ENCODE measurements at places on chromosomes 1 and 21.

DNA sequence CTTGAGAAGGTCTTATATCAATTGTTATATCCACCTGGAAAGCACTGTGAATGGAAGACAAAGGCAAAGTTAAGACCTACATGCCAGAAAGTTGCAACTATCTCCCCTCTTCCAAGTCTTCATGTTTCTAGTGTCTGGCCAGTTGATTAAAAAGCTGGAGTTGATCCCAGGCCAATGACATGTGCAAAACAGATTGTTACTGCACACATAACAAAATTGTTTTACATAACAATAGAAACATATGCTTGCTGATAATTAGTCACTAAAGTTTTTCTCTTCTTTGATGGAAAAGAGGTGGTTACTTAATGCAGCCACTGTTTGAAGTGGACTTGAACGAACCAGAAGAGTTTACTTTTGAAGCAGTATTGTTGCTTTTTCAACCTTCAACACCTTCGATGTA is 158.2 kb downstream of the TGFBR3 start:
- no peak overlapping the region for H3K4me3 ChIP-seq
- H3K4me1 ChIP-seq, result peaks cover 74% of the 10 kb centered on the region
- H3K27ac ChIP-seq, result peak overlapping the region; percentile 87
- H3K36me3 ChIP-seq, result peaks cover 7% of the 10 kb centered on the region
- DNase-seq, result no peak
- H3K27me3 ChIP-seq, result no peaks in the 10 kb centered on the region

DNA sequence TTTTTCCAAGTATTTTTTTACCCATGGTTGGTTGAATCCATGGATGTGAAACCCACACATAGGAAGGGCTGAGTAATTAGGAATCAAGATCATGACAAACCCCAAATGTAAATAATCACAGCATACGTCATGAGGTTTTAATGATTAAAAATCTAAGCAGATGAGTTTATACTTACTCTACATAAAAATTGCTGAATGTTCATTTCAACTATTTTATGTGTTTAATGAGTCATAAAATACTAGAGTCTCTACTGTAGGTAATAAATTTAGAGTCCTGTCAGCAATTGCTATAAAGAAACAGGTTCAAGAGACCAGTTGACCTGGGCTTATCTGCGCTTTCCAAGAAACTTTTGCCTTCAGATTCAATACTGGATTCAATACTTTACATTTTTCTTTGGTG is 18.2 kb downstream of the CTH start:
- H3K27me3 ChIP-seq, result no peaks in the 10 kb centered on the region
- no peaks in the 10 kb centered on the region for H3K4me1 ChIP-seq
- peaks cover 41% of the 10 kb centered on the region for H3K36me3 ChIP-seq
- no peak for DNase-seq

DNA sequence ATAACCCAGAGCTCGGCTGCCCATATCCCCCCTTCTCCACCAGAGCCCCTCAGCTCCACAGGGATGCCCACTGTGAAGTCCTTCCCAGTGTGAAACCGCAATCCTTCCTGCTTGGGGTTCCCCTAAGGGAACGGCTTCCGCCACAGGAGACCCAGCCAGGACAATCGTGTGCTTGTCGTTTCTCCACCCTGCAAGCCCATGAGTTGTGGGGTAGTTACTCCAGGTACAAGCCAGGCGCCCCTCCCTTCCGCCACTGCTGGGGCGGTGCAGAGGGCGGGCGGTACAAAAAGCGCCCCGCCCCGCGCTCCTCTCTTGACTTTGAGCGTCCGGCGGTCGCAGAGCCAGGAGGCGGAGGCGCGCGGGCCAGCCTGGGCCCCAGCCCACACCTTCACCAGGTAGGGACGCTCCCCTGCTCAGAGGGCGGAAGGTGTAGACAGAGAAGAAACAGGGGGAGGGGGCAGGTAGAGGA is at the start of gene TINAGL1:
TINAGL1 (plus strand) TSS at position 315 of the 469 bp plus-strand sequence. CDS start 634 bp downstream, outside the sequence.
- peak; percentile 80 for DNase-seq
- peak within 1 kb of the TSS; percentile 93 for H3K27ac ChIP-seq
- peak within 1 kb of the TSS; percentile 78 for H3K4me3 ChIP-seq
- H3K4me1 ChIP-seq, result peaks cover 79% of the 10 kb centered on the region
- H3K36me3 ChIP-seq, result peaks cover 16% of the 10 kb centered on the region

GRCh38 chr1:58722414-58722813 is 22.6 kb upstream of the MYSM1 start:
- no peaks in the 10 kb centered on the region for H3K36me3 ChIP-seq
- H3K27ac ChIP-seq, result no peak overlapping the region
- H3K4me1 ChIP-seq, result peaks cover 38% of the 10 kb centered on the region
- no peaks in the 10 kb centered on the region for H3K27me3 ChIP-seq
- H3K4me3 ChIP-seq, result no peak overlapping the region
- no peak for DNase-seq

GRCh38 chr1:162560303-162561036 is 1.1 kb upstream of the UAP1 start:
- peak overlapping the region; percentile 89 for H3K4me3 ChIP-seq
- H3K27ac ChIP-seq, result peak overlapping the region; percentile 99
- DNase-seq, result no peak
- no peaks in the 10 kb centered on the region for H3K36me3 ChIP-seq
- H3K4me1 ChIP-seq, result peaks cover 56% of the 10 kb centered on the region

Measured in left ventricle myocardium inferior (tissue), 1 donor.